ENCODE measurements at places on chromosomes 4 and X.

GRCh38 chr4:10196191-10196590 is 79.6 kb upstream of the WDR1 start:
- DNase-seq, result no peak

GRCh38 chr4:16026160-16026761 is 57.6 kb downstream of the PROM1 start:
- no peak for DNase-seq

- peak; percentile 39 for DNase-seq
These were observed at the start of gene MAGED2 for GRCh38 chrX:54807524-54808108. Gene MAGED2, plus strand, starts transcription at chrX:54807745. Its CDS starts 1,587 bp downstream, at chrX:54809332.

- DNase-seq, result no peak
These were observed 232.4 kb downstream of the DCTD start for GRCh38 chr4:182684796-182685195.

- no peak for DNase-seq
These were observed 6.3 kb downstream of the C1QTNF7 start for GRCh38 chr4:15434091-15434490.

GRCh38 chrX:3262901-3263300 is 83.6 kb downstream of the MXRA5 start:
- no peak for DNase-seq

GRCh38 chr4:84481077-84481859 is 17.8 kb downstream of the NKX6-1 start:
- no peak for DNase-seq

- no peak for DNase-seq
These were observed 122.2 kb downstream of the CBR4 start for GRCh38 chr4:168887809-168888208.

GRCh38 chr4:70660106-70660505 is 6.2 kb downstream of the JCHAIN start:
- DNase-seq, result no peak

DNA sequence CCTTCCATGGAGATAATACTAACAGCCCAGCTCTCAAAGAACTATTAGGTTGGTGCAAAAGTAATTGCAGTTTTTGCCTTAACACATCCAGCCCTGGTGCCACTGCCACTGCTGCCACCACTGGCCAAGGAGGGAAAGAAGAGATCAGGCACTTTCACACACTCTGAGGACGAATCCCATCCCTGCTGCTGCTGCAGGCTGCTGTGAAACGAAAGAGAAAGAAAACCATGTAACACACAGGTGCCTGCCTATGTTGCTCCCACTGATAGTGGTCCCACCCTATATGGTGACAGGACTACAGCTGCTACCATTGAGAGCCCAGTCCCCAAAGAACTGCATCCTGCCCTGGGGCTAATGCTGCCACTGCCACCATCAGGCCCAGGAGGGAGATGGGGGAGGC is 35.1 kb downstream of the TMLHE start:
- DNase-seq, result no peak

- no peak for DNase-seq
These were observed at the start of gene MTTP for GRCh38 chr4:99574530-99575324. Gene MTTP, plus strand, starts transcription at chr4:99574824. Its CDS starts 86 bp downstream, at chr4:99574910.

GRCh38 chr4:25103418-25103817 is 56.8 kb downstream of the SEPSECS start:
- no peak for DNase-seq

DNA sequence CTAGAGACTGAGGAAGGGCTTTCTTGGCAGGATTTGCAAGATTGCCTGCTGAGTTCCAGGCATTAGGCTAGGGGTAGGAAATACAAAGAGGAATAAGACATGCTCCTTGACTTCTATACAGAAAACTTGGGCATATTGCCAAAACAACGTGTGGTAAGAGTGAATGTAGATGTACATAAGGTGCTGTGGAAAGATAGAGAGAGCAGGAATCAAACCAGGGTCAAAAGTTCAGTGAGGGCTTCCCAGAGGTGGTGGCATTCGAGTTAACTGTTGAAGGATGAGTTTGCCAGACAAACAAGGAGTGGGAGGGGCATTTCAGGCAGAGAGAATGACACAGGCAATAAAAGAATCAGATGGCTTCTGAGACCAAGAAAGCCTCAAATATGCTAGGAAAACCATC is 187.9 kb downstream of the KDR start:
- no peak for DNase-seq

DNA sequence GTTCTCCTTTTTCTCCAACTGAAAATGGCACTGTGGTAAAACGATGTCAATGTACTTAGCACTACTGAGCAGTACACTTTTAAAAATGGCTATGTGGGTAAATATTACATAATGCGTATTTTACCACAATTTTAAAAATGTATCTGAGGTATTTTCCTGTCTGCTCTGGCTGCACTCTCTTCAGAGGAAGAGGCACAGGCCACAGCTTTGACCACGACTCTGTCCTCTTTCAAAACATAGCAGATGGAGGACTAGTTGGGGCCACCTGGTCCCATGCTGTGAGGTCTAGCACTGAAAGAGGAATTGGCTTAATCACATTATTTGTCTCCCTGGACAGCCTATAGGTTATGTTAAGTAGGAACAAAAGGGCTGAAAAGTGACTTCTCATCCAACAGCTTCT is 5.2 kb downstream of the KCNE5 start:
- DNase-seq, result no peak

DNA sequence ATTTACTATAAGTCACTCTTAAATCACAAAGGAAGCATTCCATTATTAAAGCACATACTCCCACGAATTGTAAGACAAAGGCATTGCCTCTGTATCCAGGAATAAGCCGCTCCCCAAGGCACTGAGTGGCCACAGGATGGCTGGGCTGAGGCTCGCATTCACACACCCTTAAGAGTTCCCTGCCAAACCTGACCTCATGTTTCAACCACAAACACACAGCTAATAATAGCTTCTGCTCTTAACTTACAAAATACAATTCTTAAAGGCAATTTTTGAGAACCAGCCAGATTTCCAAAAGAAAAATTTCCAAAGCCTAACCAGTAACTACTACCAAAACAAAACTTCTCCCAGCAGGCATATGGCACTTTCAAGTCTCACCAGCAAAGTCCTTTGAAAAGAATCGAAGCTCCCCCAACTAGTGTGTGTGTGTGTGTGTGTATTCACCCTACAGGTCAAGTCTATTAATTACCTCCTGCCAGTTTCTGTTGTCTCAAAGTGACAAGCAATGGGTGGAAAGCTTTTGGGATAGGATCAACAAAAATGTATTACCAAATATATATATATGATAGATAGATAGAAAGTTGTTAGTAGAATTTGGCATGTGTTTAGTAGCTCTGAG is 36.0 kb downstream of the ARHGAP6 start:
- no peak for DNase-seq

DNA sequence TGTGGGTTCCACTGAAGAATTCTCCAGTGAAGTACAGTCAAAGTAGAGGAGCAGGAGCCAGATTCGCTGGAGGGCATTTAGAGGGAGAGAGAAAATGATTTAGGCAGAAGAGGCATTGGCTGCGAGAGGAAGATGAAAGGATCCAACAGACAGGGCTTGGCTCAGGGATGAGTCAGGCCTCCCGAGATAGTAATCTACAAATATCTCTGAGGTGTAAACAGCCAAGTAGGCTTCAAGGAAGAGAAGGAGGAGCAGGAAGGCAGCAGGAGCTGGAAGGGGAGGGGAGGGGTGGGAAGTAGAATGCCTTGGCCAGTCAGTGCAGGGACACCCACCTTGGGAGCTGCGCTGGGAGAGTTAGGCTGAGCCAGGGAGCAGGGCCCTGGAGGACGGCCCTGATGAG is 55.5 kb downstream of the PJA1 start:
- DNase-seq, result no peak

- no peak for DNase-seq
These were observed 213.7 kb upstream of the VCX3A start for GRCh38 chrX:6748595-6748994.

GRCh38 chrX:101482296-101482695 is 3.0 kb upstream of the ARMCX4 start:
- DNase-seq, result no peak

GRCh38 chrX:20718592-20719380 is 452.1 kb upstream of the RPS6KA3 start:
- DNase-seq, result no peak

DNA sequence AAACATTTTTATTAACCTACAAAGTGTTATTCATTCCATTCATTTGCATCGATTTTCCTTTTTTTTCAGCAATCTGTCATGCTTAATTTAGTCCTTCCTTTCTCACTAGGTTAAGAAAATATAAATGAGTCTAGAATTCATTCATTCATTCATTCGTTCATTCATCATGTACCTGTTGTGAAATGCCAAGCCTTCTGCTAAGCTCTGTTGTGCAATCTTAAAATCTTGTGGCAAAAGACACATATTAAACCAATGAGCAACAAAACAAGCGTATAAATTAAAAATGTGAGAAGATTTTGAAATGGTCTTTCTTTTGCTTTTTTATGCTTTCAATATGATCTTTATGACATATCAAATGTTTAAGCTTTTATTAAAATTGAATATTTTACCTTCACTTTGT is 88.6 kb upstream of the MAD2L1 start:
- DNase-seq, result no peak

DNA sequence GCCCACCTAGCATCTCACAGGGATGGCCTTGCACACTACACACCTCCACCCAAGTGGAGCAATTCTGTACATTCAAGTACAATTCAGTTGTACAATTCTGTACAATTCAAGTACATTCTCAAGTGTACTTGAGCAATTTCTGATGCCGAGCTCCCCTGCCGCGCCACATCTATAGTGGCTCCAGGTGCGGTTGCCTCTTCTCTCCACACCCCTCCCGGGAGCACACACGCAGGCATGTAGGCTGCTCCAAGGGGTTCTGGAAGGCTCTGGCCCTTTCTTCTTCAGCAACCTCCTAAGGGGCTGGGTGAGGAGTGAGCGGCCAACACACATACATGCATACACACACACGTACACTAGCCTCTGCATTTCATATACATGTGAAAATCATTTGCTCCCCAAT is 18.9 kb upstream of the DUSP9 start:
- no peak for DNase-seq

- DNase-seq, result no peak
These were observed 1.4 kb downstream of the DDX60L start for GRCh38 chr4:168478868-168479267.

DNA sequence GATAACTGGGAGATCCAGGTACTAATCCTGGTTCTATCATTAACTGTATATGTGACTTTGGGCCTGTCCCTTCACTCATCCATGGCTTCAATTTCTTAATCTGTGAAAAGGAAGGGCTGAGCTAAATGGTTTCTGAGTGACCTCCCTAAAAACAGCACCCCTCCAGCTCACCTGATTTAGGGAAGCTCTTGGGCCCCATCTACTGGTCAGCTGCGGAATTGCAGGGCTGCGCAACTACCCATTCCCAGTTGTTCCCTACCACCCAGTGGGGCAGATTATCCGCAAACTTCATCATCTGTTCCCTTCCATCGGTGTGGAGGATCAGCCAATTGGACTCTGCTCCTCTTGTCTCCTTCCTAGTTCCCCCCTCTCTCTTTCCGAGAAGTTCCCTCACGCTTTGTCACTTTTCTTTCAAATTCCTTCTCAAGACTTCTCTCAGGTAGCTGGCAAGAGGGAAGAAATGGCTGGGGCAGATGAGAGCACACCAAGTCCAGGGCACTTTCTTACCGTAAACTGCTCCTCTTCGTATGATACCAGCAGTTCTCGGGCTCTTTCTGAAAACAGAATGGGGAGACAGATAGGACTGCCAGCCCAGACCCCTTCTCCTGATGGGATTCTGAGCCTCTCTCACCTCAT is 5.8 kb downstream of the LAS1L start:
- DNase-seq, result peak; percentile 40

DNA sequence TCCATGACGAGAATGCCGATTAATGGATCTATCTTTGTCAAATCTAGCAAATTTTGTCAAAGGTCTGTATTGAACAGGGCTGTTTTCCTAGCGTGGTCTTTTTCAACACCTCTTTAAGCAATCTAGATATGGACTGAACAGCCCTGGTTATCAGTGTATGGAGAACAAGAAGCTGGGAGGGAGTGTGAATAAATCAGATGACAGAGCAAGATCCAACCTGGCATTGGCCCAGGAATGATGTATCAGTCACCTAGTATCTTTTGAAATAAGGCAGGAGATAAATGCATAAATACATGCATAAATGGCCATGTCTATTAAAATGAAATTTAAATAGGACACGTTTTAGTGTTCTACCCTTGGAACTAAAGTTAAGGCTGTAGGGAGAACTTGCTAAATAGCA is 15.7 kb upstream of the AP1S2 start:
- DNase-seq, result no peak

DNA sequence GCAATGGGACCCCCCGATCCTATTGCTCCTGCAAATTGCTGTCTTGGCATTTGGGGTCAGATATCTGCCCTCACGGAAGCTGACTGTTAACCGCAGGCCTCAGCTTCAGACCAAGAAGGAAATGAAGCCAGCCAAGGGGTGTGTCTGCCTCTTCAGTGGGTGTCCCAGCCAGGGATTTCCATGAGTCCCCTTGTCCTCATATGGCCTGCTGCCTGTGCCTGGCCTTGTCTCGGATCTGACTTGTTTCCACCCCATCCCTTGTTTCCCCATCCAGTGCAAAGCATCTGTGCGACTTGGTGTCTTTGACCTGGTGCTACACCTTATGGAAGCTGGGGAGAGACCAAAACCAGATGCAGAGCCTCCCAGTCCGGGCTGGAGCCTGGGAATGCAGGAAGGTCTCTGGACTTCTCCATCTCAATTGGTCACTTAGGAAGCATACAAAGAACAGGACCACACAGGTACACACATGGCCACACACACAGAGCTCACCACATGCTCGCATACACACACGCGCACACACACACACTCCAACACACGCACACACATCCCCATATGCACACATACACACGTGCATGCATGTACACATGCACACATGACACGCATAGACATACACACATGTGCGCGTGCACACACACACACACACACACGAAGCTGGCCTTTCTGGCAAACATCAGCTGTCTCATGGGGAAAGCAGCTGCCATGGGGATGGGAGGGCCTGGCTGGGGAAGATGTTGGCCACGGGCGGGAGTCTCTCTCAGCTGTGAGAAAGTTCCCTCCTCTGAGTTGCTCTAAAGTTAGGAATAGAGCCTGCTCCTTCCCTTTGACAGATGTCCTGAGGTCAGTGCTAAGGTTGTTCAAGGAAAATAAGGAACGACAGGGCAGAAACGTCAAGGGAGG is 65.5 kb downstream of the CRMP1 start:
- DNase-seq, result no peak

DNA sequence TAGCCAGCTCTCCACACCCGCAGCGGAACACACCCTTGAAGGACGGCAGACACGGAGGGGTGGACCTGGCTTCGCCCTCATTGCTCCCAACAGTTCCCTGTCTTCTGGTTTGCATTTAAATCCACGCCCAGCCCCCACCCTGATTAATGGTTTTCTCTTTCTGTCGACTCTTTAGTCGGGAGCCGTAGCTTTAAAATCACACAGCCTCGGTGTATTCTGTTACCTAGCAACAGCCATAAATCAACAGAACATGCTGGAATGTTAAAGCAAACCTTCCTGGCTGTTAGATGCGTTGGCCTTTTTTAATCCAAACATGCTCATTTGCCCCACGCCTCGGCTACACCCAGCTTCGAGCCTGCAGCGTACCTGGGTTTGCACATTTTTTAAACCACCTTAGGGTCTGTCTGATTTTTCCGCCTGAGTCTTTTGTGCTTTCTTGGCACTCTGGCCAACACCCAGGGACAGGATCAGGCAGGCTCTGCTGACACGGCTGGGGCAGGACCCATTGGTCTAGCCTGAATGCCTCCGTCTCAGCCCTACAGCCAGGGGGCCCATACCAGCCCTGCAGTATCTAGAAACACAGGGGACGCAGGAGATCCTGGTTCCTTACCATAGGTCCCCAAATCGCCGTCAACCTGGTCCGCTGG is 21.4 kb upstream of the PPP2R2C start:
- no peak for DNase-seq

GRCh38 chrX:30971774-30972603 is 82.9 kb upstream of the TAB3 start:
- DNase-seq, result no peak

- DNase-seq, result no peak
These were observed 67.5 kb upstream of the NKX1-1 start for GRCh38 chr4:1473718-1474117.

Data from effector CD8-positive, alpha-beta T cell (primary cell).